ENCODE measurements at places on chromosomes 11 and 22.

DNA sequence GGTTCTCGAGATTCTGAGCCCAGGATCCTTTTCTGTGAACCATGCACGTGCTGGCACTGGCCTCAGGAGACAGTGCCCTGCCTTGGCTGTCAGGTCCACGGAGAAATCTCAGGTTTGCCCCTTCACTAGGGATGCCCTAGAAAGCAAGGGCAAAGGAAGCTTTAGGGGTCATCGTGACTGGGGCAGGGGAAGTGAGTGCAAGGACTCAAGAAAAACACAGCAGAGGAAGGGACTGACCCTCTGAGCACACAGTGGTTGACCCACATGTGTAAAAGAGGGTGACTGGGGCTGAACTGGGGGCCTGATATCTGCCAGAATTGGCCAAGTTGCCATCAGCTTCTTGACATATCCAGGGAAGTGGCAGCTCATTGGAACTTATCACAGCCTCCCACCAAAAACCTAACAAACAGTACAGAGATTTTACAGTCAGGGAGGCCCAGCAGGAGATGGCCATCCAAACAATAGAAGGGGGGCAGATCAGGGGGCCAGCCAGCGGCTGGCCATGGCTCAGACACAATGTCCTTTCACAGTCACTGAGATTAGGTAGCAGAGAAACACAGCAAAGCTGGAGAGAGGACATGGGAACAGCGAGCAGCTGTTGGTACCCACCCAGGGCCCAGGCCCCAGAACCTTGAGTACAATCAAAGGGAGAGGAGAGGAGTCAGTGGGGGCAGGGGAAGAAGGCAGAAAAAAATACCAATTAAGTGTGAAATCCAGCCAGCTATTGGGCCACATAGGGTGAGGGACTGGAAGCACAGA lies 4.4 kb downstream of the TMEM121B start:
- no peak for DNase-seq

GRCh38 chr22:50242406-50242949 lies 2.3 kb downstream of the TUBGCP6 start:
- DNase-seq: no peak

- no peak for DNase-seq
Measured at GRCh38 chr11:131824771-131825170, 454.4 kb downstream of the NTM start.

- DNase-seq: no peak
Measured at GRCh38 chr11:127454856-127455255, 454.3 kb upstream of the KIRREL3 start.
